Nucleus accumbens (tissue), 56 donors: ENCODE measurements at places on chromosomes 2 and 18.

DNA sequence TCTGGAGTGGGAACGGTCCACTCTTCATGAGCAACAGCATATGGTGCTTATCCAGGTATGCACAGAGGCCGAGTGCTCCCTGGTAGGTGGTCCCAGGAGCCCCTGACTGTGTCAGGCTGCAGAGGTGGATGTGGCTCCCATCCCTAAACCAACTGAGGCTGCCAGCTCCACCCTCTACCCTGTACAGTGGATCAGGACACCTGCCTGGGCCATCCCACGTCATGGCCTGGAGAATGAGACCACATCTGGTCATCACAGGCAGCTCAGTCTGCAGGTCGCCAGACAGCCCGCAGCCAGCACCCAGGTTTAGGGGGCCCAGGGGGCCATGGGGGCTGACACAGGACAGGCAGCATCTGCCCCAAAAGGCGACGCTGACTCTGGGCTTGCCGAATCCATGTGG lies 100.3 kb upstream of the TMEM18 start:
- DNase-seq: no peak

DNA sequence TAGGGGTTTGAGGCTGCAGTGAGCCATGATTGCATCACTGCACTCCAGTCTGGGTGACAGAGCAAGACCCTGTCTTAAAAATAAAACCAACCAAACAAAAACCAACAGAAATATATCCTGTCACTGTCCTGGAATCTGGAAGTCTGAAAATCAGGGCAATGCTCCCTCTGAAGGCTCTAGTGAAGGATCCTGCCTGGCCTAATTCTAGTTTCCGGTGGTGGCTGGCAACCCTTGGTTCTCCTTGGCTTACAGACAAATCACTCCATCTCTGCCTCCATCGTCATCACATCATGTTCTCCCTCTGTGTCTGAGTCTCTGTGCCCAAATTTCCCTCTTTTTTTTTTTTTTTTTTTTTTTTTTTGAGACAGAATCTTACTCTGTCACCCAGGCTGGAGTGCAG lies 15.9 kb upstream of the VPS4B start:
- DNase-seq: no peak

GRCh38 chr2:169513926-169514325 lies 4.4 kb downstream of the KLHL41 start:
- DNase-seq: no peak

GRCh38 chr18:3660739-3661515 lies 211.0 kb downstream of the TGIF1 start:
- no peak for DNase-seq

DNA sequence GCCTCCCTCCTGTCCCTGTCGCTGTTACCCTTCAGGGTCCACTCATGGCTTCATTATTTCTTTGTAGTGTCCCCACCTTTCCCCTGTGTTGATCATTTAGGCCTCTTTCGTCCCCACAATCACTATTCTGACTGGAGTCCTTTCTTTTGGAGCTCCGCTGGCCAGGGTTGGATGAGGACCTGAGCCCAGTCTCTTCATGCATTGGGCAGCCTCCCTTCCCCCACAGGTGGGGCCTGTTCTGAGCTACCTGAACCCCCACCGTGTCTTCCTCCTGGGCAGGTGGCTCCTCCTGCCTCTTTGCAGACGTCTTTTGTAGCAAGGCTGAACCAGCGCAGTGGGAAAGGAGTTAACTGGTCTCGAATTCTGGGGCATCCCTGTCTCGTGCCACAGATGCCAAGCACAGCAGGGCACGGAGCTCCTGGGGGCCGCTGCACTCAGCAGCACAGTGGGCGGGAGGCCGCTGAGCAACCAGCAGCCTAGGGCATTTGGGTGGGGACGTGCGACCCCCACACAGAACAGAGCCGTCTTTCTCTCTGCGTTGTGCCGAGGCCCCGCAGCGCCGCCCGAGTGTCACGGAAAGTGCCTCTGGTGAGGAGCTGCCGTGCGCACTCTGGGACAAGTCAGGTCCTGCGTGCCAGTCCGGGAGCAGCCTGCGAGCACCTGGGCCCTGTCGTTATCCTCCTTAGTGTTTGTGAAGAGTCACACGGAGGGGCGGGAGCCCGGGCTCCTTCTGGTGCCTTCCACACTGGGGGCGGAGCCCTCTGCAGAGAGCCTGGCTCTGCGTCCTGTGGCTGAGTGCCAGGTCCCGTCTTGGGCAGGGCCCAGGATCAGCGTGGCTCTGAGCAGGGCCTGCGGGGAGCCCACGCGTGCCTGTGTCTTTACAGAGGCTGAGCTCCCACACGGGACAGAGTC lies 130.1 kb downstream of the NFATC1 start:
- DNase-seq: no peak

GRCh38 chr18:60157810-60158209 lies 214.8 kb downstream of the MC4R start:
- no peak for DNase-seq

GRCh38 chr2:40332191-40332826 lies 119.6 kb downstream of the SLC8A1 start:
- DNase-seq: no peak

DNA sequence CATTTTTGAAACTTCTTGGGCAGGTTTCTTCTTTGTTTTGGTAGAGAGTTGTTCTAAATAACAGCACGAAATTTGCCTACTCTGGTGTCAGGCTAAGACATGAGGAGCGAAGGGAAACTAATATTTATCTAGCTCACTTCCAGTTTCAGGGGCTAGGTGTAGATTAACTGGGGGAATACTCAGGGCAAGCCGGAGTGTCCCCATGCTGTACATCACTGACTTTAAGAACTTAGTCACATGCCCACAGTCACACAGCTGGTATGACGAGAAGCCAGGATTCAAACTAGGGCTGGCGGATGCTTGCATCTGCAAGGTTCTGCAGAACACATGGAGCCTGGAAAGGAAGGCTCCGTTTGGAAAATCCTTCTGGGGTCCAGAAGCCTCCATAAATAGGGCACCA lies 133.3 kb downstream of the ALPK2 start:
- DNase-seq: no peak

- no peak for DNase-seq
Measured at GRCh38 chr2:215607766-215608165, 171.9 kb upstream of the FN1 start.

GRCh38 chr2:73952499-73953446 lies 26.1 kb downstream of the DGUOK start:
- DNase-seq: no peak

GRCh38 chr2:134588556-134588955 lies 130.2 kb downstream of the TMEM163 start:
- DNase-seq: no peak

DNA sequence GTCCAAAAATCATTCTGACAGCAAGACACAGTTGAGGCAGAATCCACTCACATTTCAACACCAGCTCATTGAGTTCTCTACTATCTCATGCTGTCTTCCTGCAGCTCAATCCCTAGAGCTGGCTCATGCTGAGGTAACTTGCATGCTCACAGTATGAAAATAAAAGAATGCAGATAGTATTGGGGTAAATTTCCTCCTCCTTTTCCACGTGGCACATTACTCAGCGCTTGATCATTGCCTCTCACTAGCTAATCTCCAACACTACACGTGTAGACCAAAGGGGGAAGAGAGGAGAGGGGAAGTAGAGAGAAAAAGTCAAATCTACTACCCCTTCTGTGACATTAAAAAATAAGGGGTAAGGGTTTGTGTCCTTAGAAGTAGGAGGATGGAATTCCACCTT lies 300.6 kb downstream of the AFF3 start:
- no peak for DNase-seq

DNA sequence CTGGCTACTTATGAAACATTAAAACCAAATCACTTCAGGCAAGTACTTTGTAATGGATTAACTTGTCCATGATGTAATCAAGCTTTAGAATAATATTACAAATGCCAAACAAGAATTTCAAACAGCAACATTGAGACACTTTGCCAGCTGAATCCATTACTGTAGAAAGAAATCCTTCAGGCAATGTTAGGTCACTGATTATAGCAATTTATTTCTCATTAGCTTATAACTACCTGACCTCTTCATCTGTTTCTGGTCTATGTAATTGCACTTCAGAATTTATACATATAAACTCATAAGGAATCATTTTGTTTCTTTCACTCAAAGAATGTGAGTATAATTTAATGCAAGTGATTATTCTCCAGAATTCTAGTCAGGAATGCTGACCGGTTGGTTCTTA lies 692.6 kb upstream of the TMEFF2 start:
- DNase-seq: no peak

- DNase-seq: no peak
Measured at GRCh38 chr18:26940744-26941398, 75.4 kb upstream of the AQP4 start.

GRCh38 chr2:134365356-134365755 lies 111.5 kb downstream of the MGAT5 start:
- DNase-seq: no peak
